ENCODE measurements at places on chromosomes 2 and 18. TPM values are rescaled to one million over a fixed set of nuclear protein-coding genes. Genes with fewer than 3 reads are reported as not detected.
A peak's percentile ranks its signal among the peaks of the same experiment; 100 is the strongest.

GRCh38 chr2:128817813-128818212, 499.1 kb upstream of the HS6ST1 start:
- no peak overlapping the region for H3K27ac ChIP-seq
- no peaks in the 10 kb centered on the region for H3K36me3 ChIP-seq
- H3K27me3 ChIP-seq, result no peaks in the 10 kb centered on the region
- DNase-seq, result no peak
- no peak overlapping the region for H3K4me3 ChIP-seq

DNA sequence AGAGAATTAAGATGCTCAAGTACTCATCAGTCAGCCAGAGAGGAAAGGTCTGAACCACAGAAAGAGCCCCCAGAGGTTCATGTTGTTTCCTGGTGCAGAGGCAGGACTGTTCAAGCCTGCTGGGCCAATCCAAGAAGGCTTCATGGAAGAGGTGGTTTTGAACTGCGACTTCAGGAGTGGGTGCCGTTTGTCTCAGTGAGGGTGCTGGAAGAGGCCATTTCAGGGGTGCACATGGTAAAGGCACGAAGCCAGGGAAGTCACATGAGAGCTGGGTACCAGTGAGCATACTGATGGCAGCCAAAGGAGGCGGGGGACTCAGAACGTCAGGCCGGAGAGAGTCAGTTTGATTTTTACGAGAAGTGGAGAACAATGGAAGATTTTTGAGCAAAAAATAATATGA, 55.5 kb downstream of the EMILIN2 start:
- no peaks in the 10 kb centered on the region for H3K36me3 ChIP-seq
- H3K4me3 ChIP-seq, result no peak overlapping the region
- no peaks in the 10 kb centered on the region for H3K27me3 ChIP-seq

GRCh38 chr2:167353605-167354280, 465.5 kb downstream of the XIRP2 start:
- H3K27me3 ChIP-seq, result no peaks in the 10 kb centered on the region
- H3K4me1 ChIP-seq, result no peaks in the 10 kb centered on the region
- no peaks in the 10 kb centered on the region for H3K36me3 ChIP-seq
- DNase-seq, result no peak

DNA sequence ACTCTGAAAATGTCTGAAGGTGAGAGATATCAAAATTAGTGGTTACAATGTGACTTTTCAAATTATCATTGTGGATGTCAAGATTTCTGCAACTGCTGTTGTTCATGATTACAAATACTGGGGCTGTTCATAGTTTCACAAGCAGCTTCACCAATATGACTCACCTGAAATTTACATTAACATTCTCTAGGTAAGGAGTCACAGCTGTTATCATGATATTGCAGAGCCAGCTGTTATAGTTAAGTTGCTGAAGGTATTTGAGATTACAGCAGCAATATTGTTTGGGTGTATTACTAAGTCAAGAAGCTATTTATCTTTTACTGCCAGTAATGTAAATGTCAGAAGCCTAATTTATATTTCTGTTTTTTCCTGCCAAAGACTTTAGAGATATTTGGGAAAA, 140.0 kb downstream of the MC4R start:
- H3K36me3 ChIP-seq, result no peaks in the 10 kb centered on the region
- H3K4me3 ChIP-seq, result no peak overlapping the region
- no peak for DNase-seq
- no peak overlapping the region for H3K27ac ChIP-seq
- no peaks in the 10 kb centered on the region for H3K4me1 ChIP-seq
- H3K27me3 ChIP-seq, result no peaks in the 10 kb centered on the region

DNA sequence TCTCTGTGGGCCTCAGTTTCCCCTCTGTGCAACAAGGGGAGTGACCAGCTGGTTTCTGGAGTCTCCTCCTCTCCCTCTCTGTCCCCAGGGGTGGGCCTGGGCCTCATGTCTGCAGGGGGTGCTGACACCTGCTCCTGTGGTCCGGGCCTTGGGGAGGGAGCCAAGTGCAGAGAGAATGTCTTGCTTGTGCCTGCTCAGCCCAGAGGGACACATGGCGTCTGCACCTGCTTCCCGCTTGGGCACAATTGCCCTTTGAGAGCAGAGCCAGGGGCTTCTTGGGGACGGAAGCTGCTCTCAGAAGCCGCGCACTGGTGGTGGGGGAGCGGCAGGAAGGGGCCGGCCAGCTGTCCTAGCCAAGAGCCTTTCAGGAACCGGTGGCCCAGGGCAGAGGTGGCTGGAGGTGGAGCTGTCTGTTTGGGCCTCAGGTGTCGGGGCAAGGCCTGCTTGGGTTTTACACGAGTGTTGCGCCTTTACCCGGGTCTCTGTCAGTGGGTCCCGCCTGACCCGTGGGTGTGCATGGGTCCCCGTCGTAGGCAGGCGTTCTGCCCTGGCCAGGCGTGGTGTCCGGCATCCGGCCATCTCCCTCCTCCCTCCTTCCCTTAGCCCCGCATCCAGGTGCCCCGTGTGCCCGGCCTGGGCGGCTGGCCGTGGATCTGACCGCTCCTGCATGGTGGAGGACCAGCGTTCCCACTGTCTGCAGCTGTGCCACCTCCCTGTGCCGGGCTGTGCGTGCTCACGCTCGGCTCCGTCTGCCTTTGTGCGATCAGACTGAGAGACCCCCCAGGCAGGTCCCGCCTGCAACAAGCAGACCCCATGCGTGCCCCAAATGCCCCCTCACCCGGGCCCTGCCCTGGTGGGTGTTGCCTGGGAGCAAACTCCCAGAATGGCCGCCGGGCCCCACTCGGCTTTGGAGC, 4.0 kb downstream of the NEU4 start:
- peak; percentile 47 for DNase-seq
- no peak overlapping the region for H3K4me3 ChIP-seq
- H3K4me1 ChIP-seq, result no peaks in the 10 kb centered on the region

GRCh38 chr2:223019987-223020717, 31.8 kb upstream of the KCNE4 start:
- H3K4me1 ChIP-seq, result no peaks in the 10 kb centered on the region
- H3K27me3 ChIP-seq, result no peaks in the 10 kb centered on the region
- no peak for DNase-seq
- no peak overlapping the region for H3K4me3 ChIP-seq
- no peaks in the 10 kb centered on the region for H3K36me3 ChIP-seq
- no peak overlapping the region for H3K27ac ChIP-seq

TMEFF2 gene
- total RNA-seq, result 0.83 TPM

GRCh38 chr2:99845296-99845695, 297.1 kb downstream of the AFF3 start:
- no peaks in the 10 kb centered on the region for H3K36me3 ChIP-seq
- DNase-seq, result no peak
- no peak overlapping the region for H3K27ac ChIP-seq
- H3K4me3 ChIP-seq, result no peak overlapping the region
- H3K4me1 ChIP-seq, result no peaks in the 10 kb centered on the region

DNA sequence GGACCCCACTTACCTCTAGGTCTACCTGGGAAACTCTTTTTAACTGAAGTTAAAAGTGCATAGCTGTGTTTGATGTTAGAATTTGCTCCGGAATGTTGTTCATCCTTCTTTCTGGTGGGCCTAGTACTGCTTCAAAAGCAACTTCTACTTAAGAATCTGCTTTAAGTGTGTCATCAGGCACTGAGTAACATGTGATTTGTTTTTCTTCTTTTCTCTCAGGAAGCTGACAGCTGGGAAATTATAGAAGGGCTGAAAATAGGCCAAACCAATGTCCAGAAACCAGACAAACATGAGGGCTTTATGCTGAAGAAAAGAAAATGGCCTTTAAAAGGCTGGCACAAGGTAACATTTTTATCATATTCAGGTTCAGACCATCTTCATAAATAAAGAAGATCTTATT, 122.9 kb downstream of the PRKRA start:
- no peaks in the 10 kb centered on the region for H3K27me3 ChIP-seq
- H3K4me1 ChIP-seq, result no peaks in the 10 kb centered on the region
- DNase-seq, result no peak
- no peak overlapping the region for H3K4me3 ChIP-seq
- H3K27ac ChIP-seq, result no peak overlapping the region

CYP26B1 gene
- total RNA-seq, result 3.9 TPM

TTN gene
- total RNA-seq, result 11.0 TPM

- DNase-seq, result no peak
- no peaks in the 10 kb centered on the region for H3K4me1 ChIP-seq
- no peak overlapping the region for H3K27ac ChIP-seq
- no peak overlapping the region for H3K4me3 ChIP-seq
Measured at GRCh38 chr2:181742922-181743722, 62.8 kb upstream of the NEUROD1 start.
